ENCODE measurements at places on chromosomes 2 and 18. TPM values are rescaled to one million over a fixed set of nuclear protein-coding genes. Genes with fewer than 3 reads are reported as not detected.

GRCh38 chr2:170394641-170395387, 216.9 kb downstream of the MYO3B start:
- no peak for DNase-seq

DNA sequence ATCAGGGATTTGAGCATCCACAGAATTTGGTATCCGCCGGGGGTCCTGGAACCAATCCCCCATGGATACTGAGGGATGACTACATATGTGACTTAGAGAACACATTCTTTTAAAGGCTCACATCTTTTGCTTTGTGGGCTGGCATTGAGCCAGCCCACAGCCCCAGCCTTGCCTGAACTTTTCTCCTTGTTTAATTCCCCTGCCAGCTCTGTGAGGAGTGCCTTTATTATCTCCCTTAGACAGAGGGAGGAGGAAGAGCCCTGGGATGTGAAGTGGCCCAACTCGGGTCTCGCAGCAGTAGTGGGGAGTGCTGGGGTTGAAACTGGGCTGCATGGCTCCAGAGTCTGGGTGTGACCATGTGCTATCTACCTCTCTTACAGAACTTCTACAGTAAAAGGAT, 7.6 kb downstream of the TTC39C start:
- DNase-seq, result peak; percentile 71

NEB gene
- not detected for total RNA-seq

HJURP gene
- 58.4 TPM for total RNA-seq

DNA sequence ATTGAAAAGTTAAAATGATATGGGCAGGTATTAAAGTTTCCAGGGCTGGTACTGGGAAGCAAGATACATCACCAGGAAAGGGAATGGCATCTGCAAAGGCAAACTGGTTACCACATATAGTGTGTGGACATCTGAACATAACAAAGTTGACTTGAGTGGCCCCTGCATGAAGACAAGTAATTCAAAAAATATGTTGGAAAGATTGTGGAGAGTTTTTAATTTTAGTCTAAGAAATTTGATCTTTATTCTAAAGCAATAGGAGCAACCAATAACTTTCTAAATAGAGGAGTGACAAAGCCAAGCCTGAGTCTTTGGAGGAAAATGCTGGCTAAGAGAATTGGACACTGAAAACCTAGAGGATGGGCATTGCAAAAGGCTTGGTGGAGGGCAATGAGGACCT, 278.2 kb downstream of the ALK start:
- no peak for DNase-seq

ANKRD62 gene
- not detected for total RNA-seq

GRCh38 chr2:207662203-207662602, 37.0 kb upstream of the METTL21A start:
- DNase-seq, result peak; percentile 7

GRCh38 chr2:173652311-173652710, 297.6 kb downstream of the CDCA7 start:
- peak; percentile 96 for DNase-seq

DNA sequence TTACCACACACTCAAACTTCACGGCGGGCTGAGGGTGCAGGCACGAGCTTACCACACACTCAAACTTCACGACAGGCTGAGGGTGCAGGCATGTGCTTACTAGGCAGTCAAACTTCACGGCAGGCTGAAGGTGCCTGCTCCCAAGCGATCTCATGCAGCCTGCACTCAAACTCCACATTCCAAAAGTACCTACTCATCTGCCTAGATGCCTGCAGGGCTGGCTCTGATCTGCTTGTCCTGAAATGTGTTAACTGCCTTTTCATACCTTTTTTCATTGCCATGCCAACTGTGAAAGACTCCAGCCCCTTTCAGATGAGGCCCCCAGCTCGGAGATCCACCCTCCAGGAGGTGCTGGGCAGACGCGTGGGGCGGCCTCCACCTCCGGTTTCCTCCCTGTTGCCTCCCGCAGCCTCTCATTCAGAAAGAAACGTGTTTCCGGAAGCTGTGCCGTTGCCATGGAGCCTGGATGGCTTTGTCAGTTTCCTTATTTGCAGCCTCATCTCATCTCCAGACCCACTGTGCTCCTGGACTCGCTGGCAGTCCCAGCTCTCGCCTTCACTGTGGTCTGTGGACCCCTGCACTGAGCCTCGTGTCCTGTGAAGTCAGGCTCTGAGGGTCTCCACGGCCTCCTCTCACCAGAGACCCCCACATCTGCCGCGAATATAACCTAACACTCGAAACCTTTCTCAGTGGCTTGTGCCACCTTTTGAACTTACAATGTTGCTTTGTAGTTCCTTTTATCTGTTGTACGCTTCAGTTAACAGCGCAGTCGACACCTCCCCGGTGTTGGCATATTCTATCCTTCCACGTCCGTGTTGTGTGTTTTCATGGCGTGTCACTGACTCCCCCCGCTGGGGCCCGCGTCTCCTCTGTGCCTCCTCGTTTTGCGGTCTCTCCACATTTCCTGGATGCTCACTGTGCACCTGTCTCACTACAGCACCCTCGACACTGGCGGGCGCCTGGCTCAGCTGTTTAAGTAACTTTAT, 106.1 kb upstream of the ALKAL2 start:
- DNase-seq, result peak; percentile 93

NAT8 gene
- total RNA-seq, result not detected

GRCh38 chr18:11362856-11363255, 213.5 kb upstream of the PIEZO2 start:
- peak; percentile 77 for DNase-seq

REG3A gene
- total RNA-seq, result not detected
